ENCODE measurements at places on chromosomes 7 and 10.
A peak's percentile ranks its signal among the peaks of the same experiment; 100 is the strongest.

DNA sequence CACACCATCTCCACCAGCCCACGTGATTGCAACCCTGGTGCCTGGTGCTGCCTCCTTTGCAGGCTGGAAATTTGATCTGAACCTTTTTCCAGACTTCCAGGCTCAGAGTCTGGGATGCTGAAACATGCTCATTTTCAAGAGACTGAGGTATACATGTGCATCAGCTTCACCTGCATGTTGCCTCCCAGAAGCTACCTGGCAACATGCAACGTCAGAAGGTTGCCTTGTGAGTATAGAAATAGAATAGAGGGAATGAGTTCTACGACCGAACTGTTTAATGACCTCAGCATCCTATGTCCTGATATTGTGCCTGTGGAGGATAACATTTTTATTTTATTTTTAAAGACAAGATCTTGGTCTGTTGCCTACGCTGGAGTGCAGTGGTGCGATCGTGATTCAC is 1.9 kb upstream of the ZNF212 start:
- H3K4me1 ChIP-seq, result peaks cover 25% of the 10 kb centered on the region
- no peaks in the 10 kb centered on the region for H3K27me3 ChIP-seq
- no peak overlapping the region for H3K27ac ChIP-seq

- no peak overlapping the region for H3K27ac ChIP-seq
- DNase-seq, result no peak
- no peak overlapping the region for H3K4me3 ChIP-seq
- no peaks in the 10 kb centered on the region for H3K36me3 ChIP-seq
Measured at GRCh38 chr7:104960741-104961448, 53.1 kb upstream of the KMT2E start.

- H3K27me3 ChIP-seq, result peaks cover 34% of the 10 kb centered on the region
- H3K4me3 ChIP-seq, result no peak overlapping the region
- no peak overlapping the region for H3K27ac ChIP-seq
- H3K4me1 ChIP-seq, result peaks cover 3% of the 10 kb centered on the region
- H3K36me3 ChIP-seq, result no peaks in the 10 kb centered on the region
Measured at GRCh38 chr7:151384776-151385625, 24.8 kb downstream of the WDR86 start.

DNA sequence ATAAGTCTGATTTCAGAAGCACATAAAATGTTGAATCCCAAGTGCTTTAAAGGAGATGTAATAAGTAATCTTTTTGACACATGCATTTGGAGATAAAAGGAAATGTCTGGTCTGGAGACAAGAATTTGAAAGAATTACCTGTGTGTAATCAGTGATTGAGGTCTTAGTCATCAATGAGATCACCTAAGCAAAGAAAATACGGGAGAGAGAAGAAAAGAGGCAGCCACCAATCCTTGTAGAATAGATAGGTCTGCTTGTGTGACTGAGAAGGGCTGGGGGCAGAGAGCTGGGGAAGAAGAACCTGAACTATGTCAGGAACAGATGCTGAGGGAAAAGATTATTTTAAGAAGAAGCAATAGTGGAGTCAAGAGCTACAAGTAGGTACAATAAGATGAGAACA is 49.3 kb upstream of the ITPRID1 start:
- no peaks in the 10 kb centered on the region for H3K27me3 ChIP-seq
- no peak overlapping the region for H3K27ac ChIP-seq
- H3K36me3 ChIP-seq, result no peaks in the 10 kb centered on the region
- no peak for DNase-seq
- H3K4me1 ChIP-seq, result no peaks in the 10 kb centered on the region
- no peak overlapping the region for H3K4me3 ChIP-seq

DNA sequence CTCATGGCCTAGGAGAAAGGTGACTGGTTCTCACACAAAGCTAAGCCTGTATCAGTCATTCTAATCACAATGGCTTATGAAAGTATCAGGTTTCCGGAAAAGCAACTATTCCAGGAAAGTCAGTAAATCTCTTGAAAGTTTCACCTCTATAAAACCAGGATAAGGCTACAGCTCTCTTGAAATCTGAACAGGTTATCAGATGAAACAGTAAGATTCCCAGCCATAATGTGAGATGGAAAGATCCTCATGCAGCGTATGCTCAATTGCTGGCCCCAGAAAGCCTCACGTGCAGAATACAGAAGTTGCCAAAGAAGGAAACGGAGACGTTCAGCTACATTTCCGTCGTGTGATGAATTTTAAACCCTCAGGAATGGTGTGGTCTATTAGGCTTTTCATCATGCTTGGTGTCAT is 90.0 kb downstream of the PFKFB3 start:
- peak; percentile 44 for DNase-seq
- H3K27ac ChIP-seq, result no peak overlapping the region
- H3K4me1 ChIP-seq, result peaks cover 2% of the 10 kb centered on the region
- no peak overlapping the region for H3K4me3 ChIP-seq
- H3K36me3 ChIP-seq, result no peaks in the 10 kb centered on the region
- no peaks in the 10 kb centered on the region for H3K27me3 ChIP-seq

DNA sequence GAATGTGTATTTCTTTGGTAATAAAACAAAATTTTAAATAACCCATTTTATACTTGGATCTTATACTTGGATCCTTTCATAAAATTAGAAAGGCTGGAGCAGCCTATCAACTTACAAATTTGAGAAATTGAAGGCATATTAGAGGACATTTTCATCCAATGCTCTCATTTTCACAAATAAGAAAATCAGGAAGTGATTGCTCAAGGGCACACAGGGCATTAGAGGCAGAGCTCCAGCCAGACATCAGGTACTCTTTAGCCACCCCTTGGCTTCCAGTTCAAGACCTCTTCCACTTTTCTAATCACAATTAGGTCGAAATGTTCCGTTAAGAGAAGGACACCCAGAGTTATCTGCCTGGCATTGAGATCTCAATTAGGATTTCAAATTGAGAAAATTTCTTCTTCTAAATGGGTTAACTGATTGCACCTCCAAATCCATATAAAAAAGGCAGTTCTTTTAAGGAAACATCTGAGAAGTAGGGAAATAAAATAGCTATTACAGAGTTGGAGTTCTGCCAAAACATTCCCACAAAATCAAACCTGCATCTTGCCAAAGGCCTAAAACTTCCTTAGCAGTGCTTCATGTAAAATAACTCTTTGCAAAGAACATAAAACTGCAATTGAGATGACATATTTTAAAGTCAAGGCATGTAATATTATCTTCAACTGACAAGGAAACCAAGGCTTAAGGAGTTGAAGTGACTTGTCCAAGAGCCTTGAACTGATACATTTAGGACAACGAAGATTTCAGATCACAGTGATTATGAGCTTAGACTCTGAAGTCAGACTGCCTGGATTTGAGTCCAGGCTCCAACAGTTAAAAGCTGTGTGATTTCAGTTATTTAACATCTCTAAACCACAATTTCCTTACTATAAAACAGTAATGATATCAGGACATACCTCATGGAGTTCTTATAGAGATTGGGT is 2.4 kb downstream of the ACTA2 start:
- peak overlapping the region; percentile 55 for H3K4me3 ChIP-seq
- H3K27me3 ChIP-seq, result no peaks in the 10 kb centered on the region
- no peaks in the 10 kb centered on the region for H3K36me3 ChIP-seq
- DNase-seq, result no peak
- peaks cover 28% of the 10 kb centered on the region for H3K4me1 ChIP-seq

DNA sequence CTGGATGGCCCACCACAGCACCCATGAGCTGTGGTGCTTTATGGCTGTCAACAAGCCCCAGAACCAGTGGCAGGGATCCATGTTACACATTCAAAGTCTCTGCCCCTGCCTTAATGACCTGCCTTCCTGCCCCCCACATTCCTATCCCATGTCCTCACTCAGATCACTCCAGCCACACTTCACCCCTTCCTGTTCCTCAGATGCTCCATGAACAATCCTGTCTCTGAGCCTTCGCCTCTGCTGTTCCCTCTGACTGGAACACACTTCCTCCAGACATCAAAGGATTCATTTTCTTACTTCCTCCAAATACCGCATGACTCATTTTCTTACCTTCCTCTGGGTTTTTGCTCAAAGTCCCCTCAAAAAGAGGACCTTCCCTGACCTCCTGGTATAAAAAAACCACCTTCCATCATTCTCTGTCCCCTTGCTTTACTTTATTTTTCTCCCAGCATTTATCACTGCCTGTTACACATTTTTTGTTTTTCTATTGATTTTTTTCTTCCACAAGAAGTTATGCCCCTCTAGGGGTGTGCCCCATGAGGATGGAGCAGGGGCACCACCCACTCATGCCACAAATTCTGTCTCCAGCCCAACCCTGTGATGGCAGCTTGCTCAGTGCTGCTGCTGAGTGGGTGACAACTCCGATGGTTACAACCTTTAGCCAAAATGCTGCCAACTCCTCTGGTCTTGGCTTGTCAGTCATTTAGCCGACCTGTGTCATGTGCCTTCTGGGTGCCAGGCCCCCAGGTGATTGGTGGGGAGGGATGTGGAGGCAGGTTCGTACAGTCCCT is 18.2 kb downstream of the COL13A1 start:
- H3K27ac ChIP-seq, result peak overlapping the region; percentile 41
- H3K27me3 ChIP-seq, result no peaks in the 10 kb centered on the region
- H3K36me3 ChIP-seq, result no peaks in the 10 kb centered on the region
- peaks cover 16% of the 10 kb centered on the region for H3K4me1 ChIP-seq
- no peak overlapping the region for H3K4me3 ChIP-seq

DNA sequence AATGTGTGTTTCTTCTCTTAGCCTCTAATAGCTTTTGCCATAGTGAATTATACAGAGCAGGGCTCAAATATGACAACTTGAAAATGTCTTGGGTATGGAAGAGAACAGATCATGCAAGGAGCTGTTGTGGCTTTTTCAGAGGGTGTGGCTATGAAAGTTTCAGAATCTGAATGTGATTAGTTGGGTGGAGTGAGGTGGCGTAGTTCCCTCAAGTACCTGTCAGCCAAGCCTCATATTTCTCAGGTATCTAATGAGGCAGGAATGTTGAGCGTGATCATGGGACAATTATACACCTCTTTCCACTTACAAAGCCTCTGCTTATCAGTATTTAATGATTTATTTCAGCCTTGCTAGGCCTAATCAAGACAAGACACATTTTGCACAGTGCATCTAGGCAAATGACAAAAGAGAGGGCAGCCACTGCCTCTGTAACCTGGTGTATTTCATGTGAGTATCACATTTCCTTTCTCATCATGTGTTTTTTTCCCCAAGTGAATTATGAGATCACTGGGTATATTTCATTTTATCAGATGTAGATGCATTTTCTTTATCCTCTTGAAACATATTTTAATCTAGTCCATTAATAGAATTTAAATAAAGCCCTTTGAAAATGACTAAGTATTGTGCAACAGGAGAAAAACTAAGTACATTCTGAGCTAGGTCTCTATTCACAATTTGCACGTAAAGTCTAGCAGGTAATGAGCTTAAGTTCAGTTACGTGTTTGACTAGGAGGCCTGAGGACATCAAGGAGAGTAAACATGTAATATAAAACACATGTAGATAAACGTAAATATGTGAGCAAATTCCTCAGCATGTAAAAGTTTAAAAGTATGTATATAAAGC is 644.4 kb upstream of the IGFBP3 start:
- DNase-seq, result no peak
- H3K4me3 ChIP-seq, result no peak overlapping the region
- H3K4me1 ChIP-seq, result no peaks in the 10 kb centered on the region
- no peaks in the 10 kb centered on the region for H3K27me3 ChIP-seq

GRCh38 chr10:128470321-128470965 is 344.2 kb upstream of the MKI67 start:
- no peak overlapping the region for H3K4me3 ChIP-seq
- no peaks in the 10 kb centered on the region for H3K27me3 ChIP-seq
- DNase-seq, result no peak
- no peaks in the 10 kb centered on the region for H3K36me3 ChIP-seq

DNA sequence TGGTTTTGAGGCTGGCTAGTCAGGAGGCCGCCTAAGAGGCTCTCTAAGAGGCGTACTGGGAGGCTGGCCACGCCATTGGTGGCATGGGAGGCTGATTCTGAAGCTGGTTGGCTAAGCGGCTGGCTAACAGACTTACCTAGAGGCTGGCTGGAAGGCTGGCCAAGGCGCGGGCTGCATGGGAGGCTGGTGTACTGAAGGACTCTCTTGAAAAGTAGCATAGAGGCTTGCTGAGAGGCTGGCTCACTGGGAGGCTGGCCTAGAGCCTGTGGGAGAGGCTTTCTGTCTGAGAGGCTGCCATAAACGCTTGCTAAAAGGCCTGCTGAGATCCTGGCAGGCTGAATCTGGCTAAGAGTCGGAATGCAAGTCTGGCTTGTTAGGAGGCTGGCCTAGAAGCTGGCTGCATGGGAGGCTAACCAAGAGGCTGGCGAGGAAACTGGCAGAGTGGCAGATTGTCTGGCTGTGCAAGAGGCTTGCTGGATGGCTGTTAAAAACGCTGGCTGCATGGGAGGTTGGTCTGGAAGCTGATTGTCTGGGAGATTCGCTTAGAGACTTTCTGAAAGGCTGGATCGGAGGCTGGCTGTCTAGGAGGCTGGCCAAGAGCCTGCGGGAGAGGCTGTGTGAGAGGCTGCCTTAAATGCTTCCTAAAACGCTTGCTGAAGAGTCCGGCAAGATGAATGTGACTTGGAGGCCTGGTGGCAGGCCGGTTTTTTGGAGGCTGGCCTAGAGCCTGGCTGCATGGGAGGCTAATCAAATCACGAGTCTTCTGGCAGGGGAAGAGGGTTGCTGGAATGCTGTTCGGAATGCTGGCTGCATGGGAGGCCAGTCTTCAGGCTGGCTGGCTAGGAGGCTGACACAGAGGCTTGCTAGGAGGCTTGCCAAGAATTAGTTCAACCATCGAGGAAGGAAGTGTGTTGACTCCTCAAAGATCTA is 134.2 kb downstream of the OR13A1 start:
- no peaks in the 10 kb centered on the region for H3K27me3 ChIP-seq
- H3K36me3 ChIP-seq, result no peaks in the 10 kb centered on the region
- no peak overlapping the region for H3K27ac ChIP-seq
- H3K4me3 ChIP-seq, result no peak overlapping the region

DNA sequence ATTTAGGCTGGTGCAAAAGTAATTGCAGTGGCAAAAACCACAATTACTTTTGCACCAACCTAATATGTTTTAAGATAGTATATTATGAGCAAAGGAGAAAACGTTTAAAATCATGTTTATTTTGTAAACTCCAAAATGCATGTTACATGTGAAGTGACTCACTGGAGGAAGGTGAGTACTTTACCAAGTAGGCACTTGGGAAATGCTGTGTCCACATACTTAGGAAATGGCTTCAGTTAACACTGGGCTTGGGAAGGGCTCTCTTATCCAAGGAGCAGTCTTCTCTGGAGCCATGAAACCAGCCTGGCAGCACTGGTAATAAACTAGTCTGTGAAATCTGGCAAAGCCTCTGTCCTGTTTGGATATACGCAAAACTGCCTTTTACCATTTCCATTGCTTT is 4.4 kb downstream of the RPS24 start:
- peaks cover 32% of the 10 kb centered on the region for H3K4me1 ChIP-seq
- H3K27me3 ChIP-seq, result no peaks in the 10 kb centered on the region
- no peak for DNase-seq
- no peak overlapping the region for H3K27ac ChIP-seq
- peaks cover 81% of the 10 kb centered on the region for H3K36me3 ChIP-seq

DNA sequence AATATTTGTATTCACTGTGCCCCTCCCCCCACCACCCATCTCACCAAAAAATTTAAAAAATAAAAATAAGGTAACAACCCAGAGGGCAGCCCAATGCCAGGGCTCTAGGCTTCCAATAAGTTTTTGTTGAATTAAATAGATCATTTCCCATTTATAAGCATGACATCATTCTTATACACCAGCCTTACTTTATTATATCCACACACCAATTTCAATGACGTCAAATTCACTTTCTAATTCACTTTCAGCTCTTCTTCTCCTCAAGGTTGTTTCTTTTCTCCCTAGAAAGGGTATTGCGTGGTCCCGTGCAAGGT is 1.2 kb upstream of the DKK1 start:
- H3K4me3 ChIP-seq, result peak overlapping the region; percentile 89
- peaks cover 20% of the 10 kb centered on the region for H3K4me1 ChIP-seq
- no peak for DNase-seq
- H3K27me3 ChIP-seq, result no peaks in the 10 kb centered on the region

- H3K27me3 ChIP-seq, result no peaks in the 10 kb centered on the region
- H3K4me1 ChIP-seq, result no peaks in the 10 kb centered on the region
- no peak overlapping the region for H3K27ac ChIP-seq
- no peak for DNase-seq
Measured at GRCh38 chr10:101545898-101546297, 42.2 kb downstream of the POLL start.

Data from astrocyte (in vitro differentiated cells and primary cell).